ENCODE measurements at places on chromosomes 3 and 15. TPM values are rescaled to one million over a fixed set of nuclear protein-coding genes. Genes with fewer than 3 reads are reported as not detected.

GRCh38 chr3:99410789-99411311 is 227.5 kb upstream of the COL8A1 start:
- no peak for DNase-seq

DNA sequence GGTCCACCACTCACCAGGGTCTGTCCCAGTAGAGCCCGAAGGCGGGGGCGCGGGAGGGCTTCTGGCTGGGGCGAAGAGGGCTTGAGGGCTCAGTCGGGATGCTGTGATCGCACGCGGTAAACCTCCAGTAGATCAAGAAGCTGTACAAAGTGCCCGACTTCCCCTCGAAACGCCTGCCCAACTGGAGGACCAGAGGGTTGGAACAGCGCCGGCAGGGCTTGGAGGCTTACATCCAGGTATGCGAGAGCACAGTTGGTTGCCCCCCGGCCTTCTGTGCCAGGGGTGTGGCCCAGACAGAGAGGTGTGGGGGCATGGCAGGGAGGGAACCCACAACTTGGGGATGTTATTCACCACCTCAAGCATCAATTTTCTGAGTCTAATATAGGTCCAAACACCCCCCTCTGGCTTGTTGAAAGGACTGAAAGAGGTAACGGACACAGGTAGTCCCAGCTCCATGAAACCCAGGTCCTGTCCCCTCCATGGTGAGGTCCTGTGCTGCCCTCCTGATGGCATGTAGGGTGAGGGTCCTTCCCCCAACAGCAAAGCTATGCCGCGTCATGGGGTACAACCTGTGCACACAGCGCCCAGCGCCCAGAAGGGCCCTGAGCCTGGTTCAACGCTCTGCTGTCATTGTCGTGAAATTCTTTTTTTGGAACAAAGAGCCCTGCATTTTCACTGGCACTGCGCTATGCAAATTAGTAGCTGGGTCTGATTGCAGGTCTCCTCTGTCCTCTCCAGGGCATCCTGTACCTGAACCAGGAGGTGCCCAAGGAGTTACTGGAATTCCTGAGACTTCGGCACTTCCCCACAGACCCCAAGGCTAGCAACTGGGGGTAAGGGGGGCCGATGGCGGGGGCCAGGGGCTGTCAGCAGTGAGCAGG is 1.2 kb downstream of the SNX22 start:
- no peak for DNase-seq

DNA sequence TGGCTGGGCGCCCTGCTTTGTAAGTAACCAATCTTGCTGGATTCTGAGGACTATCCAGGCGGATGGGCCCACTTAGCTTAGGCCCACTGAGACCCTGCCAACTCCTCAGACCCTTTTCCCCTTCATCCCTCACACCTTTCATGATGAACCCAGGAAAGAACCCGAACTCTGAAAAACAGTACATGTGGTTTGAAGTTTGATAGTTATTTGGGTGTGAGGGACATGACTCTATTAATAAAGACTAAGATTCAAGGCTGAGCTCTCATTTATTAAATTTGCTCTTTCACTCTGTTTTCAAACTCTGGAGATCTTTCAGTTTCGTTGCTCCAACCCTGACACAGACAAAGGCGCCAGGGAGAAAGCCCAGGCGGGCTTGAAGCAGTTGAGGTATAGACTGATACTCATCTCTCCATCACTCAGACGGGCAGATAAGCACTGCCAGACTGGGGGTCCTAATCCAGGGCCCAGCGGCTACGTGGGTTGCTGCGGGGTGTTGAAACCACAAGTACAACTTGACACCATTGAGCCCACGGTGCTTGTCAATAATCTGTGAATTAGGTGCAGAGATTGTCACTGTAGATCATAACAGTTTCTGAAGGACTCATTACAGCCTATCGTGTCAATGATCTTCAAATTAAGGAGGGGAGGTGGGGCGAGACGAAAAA is 7.2 kb upstream of the SOX2 start:
- DNase-seq: no peak

- no peak for DNase-seq
Measured at GRCh38 chr3:183490653-183491052, 62.2 kb upstream of the MCF2L2 start.

DNA sequence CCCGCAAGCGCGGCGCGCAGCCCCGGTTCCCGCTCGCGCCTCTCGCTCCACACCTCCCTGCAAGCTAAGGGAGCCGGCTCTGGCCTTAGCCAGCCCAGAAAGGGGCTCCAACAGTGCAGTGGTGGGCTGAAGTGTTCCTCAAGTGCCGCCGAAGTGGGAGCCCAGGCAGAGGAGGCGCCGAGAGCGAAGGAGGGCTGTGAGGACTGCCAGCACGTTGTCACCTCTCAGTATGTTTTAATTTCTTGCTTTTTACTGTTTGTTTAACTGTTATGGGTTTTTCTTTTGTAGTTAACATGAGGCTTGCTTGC is 1525.7 kb downstream of the SI start:
- DNase-seq: no peak

- DNase-seq: no peak
Measured at GRCh38 chr3:177345049-177345972, 148.0 kb upstream of the TBL1XR1 start.

- no peak for DNase-seq
Measured at GRCh38 chr15:36252146-36252711, 327.2 kb upstream of the CDIN1 start.

DNA sequence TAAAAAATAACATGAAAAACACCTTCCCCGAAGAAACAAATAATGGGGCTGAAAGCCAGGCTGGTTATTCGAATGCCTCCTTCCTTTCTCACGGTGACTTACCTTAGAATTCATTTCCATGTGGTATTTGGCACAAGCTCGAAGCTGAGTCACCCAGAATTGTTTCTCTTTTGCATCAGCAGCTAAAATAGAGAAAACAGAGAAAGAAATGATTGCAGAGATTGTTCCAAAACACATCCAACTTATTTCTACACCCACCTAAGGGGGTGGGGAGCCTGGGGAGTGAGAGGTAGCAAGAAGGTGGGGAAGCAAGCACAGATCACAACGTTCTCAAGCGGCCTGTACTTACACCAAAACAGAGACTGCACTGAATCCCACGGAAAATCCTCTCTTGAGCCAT is 104.7 kb downstream of the OSBPL10 start:
- DNase-seq: no peak

GRCh38 chr3:21894459-21895340 is 143.7 kb upstream of the ZNF385D start:
- peak; percentile 3 for DNase-seq

DNA sequence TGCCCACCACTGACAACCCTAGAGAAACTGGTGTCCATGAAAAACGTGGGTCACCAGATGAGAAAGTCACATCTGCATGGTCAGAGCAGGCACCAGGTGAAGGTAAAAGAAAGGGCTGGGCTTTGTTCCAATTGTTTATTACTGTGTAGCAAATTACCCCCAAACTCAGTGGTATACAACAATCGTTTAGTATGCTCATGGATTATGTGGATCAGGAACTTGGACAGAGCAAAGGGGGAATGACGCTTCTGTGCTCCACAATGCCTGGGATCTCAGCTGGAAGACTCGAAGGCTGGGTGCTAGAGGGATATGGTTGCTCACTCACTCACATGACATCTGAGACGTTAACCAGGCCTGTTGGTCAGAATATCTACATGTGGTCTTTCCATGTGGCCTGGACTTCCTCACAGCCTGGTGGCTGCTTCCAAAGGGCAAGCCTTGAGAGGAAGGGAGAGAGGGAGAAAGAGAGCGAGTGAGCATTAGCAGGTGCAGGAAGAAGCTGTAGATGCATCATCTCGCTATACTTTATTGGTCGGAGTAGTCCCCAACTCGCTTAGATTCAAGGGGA is 44.9 kb downstream of the LPP start:
- no peak for DNase-seq

- DNase-seq: no peak
Measured at GRCh38 chr3:57696801-57697321, 4.0 kb upstream of the DENND6A start.

DNA sequence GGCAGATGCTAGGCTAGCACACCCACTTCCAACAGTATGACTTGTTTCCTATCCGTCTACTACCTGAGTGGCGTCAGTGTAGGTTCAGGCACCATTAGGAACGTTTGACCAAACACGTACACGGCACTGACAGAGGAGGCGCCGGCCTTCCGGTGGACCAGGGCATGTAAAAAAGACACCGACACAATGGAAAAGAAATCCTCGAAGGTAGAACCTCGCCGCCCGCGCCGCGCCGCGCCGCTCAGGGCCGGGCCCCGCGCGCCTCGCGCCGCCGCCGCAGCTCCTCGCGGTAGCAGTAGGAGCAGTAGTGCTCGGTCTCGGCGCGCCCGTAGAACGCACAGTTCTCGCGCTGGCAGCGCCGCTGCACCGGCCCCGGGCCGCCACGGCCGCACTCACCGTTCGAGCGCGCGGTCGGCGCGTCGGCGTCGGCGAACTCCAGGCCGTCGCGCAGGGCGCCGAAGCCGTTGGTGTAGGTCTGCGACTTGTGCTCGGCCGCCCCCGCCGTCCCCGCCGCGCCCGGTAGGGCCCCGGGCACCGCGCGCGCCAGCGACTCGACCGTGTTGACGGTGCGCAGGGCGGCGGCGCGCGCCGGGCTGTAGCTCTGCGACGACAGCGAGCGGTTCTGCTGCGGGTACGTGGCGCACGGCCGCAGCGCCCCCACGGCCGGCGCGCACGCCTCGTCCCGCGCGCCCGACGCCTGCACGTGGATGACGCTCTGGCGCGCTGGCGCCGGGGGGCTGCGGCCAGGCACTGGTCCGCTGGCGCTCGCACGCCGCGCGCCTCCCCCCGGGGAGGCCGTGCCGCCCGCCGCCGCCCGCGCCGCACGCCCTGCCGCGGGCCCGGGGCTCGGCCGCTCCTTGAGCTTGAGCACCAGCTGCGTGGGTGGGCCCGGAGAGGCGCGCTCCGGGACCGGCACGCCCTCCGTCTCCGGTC is 156.7 kb downstream of the KLF13 start:
- DNase-seq: no peak

GRCh38 chr3:161475905-161476304 is 20.7 kb upstream of the OTOL1 start:
- no peak for DNase-seq

- DNase-seq: no peak
Measured at GRCh38 chr3:151281671-151282324, 3.5 kb upstream of the P2RY14 start.

GRCh38 chr3:65666448-65667091 is 372.1 kb downstream of the MAGI1 start:
- DNase-seq: no peak

DNA sequence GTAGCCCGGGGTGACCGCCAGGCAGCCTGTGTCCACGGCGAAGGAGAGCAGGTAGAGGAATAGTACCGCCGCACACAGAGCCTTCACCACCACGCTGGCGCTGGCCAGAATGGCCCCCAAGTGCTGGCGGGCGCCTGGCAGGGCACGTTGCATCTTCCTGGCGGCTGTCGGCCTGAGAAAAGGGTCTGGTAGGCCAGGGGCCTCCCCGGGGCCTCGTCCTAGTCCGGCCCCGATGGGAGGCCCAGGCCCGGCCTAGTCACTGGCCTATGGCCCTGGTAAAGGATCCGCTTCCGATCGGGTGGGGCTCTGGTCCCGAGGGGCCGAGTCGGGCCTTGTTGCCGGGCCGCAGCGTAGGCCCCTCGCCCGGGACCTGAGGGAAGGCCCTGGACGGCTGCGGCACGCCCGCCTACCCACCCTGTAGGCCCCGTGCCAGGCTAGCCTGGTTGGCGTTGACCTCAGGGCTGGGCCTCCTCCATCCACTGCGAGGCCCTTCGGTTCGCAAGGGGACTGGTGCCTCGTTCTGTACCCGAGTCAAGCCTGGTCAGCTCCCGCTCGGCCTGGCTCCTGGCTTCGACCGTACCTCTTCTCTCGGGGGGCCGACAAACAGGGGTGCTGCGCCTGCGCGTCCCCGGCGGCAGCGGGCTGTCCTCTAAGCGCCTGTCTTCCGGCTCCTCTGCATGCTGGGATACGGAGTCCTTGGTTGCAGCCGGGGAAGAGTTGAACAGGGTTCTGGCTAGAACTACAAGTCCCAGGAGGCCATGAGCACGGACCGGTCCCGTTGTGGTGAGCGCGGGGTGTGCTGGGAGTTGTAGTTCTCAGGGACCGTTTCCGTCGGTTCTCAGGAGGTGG is at the start of gene TMEM115:
Gene TMEM115 (minus strand): TSS at position 611 of the 849 bp plus-strand sequence. CDS start 458 bp downstream, at position 153.
- DNase-seq: peak; percentile 88

- no peak for DNase-seq
Measured at GRCh38 chr3:21942328-21942727, 191.3 kb upstream of the ZNF385D start.

DNA sequence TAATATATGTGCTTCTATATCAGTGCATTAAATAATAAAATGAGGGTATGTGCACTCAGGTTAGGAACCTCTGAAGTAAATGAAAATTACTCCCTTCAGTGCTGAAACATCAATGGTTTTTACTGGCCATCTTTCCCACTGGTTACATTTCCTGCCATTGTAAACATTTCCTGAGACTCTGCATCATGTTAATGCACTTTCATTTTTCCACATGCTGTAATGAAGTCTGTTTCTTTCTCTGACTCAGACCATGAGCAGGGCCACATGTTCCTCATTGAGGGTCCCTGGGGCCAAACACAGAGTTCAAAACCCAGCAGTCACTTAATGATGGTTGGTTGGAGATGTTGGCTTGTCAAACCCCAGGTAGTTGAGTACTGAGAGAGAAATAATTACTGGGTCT is 15.3 kb downstream of the FAM3D start:
- DNase-seq: no peak

DNA sequence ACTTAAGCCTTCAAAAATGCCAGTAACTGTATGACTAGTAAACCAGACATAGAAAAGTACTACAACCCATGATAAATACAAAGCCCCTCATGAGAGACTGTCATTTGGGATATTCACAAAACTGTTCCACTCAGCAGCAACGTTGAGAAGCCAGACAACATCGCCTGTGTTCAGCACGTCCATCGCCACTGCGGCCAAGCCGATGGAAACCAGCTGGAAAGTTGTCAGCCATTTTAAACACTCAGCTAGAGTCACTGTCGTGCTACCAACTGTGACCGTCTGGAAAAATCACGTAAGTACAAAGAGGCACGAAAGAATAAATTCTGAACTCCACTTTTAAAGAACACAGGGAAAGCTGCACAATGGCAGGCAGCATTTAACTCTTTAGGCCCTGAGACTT is 340.7 kb upstream of the WNT5A start:
- no peak for DNase-seq

DNA sequence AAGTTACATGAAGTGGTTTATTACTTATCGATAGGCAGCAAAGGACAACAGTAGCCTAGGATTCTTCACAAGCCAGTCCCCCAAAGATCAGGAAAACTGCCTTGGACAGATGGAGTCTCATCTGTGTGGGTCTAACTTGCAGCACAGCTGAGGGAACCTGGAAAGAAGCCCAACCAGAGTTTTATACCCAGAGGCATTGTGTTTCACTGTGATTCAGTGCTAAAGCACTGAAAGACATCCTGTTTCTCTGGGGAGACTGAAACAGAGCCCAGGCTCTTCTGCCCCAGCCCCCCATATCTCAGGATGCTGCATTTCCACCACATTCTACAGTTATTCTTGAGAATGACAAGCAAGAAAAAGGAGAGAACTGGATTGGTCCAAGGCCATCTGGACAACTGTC is 48.2 kb upstream of the PYDC2 start:
- DNase-seq: no peak

GRCh38 chr3:39809995-39810595 is 686 bp downstream of the MYRIP start:
- no peak for DNase-seq

Gene EEF1AKMT4
- 3.9 TPM for total RNA-seq

Gene C3orf20
- total RNA-seq: not detected

Gene RHOA
- 361 TPM for total RNA-seq

Gene NMB
- total RNA-seq: 4.0 TPM

Gene HCLS1
- total RNA-seq: 0.45 TPM

Gene CCRL2
- total RNA-seq: not detected

Gene RAB6B
- 15.5 TPM for total RNA-seq

Gene KIAA1143
- total RNA-seq: 36.6 TPM

Gene LXN
- 8.2 TPM for total RNA-seq

Measured in neural crest cell (in vitro differentiated cells).